Retina (tissue), 1 donor: ENCODE measurements at places on chromosomes 1 and 21.

DNA sequence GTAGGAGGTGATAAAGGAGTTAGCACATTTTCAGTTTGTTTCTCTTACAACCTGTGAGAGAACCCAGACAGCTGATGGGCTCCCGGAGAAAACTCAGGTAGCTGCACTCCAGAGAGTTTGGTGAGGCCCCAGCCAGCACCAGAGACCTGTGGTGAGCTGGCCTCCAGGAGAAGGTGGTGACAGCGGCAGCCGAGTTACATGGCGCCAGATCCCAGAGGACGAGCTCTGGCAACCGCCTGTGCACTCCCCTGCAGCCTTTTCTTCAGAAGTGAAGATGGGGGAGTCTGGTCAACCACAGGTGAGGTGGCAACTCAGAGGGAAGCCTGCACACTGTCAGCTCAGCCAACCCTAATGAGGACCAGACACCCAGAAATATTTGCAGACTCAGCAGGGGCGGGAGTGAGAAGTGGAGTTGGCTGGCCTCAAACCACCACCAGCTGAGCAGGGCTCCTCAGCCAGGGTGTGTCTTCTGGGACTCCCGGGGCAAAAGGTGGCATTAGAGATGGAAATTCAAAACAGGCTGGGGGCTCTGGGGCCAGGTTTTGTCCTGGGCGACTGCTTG, 209.7 kb downstream of the SETD4 start:
- DNase-seq, result no peak

GRCh38 chr1:86776108-86776507, 71.7 kb downstream of the SH3GLB1 start:
- DNase-seq, result no peak

GRCh38 chr1:19840228-19840627, 25.1 kb upstream of the RNF186 start:
- no peak for DNase-seq

DNA sequence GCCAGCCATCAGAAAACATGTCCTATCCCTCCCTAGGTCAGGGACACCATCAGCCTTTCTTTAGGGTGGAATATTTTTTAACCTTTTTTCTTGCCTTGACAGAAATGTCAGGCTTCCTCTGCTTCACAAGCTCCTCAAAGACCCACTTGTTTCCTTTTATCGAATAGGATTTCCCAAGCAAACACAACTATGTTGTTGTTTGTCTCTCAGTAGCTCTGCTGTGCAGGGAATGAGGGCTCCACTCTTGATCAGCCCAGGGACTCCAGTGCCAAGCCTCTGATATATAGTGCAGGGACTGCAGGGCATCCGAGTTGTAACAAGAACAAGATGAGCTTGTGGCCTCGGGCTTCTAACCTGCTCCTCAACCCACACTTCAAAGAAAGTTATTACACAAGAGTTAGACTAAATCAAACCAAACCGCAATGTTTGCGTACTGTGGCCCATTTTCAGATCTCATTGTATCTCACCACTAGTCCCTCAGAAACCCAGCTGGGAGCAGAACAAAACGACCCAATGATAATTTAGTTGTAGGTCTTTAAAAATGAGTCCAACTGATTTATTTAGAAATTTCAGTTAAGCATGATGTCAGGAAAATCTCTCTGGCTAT, 108.1 kb downstream of the ATG4C start:
- DNase-seq, result no peak

GRCh38 chr1:228077565-228078330, 4.8 kb upstream of the ARF1 start:
- DNase-seq, result no peak

- no peak for DNase-seq
These were observed 157.7 kb downstream of the PIK3R3 start for GRCh38 chr1:45974541-45975269.

- no peak for DNase-seq
These were observed 39.2 kb upstream of the CR1L start for GRCh38 chr1:207605444-207606361.

DNA sequence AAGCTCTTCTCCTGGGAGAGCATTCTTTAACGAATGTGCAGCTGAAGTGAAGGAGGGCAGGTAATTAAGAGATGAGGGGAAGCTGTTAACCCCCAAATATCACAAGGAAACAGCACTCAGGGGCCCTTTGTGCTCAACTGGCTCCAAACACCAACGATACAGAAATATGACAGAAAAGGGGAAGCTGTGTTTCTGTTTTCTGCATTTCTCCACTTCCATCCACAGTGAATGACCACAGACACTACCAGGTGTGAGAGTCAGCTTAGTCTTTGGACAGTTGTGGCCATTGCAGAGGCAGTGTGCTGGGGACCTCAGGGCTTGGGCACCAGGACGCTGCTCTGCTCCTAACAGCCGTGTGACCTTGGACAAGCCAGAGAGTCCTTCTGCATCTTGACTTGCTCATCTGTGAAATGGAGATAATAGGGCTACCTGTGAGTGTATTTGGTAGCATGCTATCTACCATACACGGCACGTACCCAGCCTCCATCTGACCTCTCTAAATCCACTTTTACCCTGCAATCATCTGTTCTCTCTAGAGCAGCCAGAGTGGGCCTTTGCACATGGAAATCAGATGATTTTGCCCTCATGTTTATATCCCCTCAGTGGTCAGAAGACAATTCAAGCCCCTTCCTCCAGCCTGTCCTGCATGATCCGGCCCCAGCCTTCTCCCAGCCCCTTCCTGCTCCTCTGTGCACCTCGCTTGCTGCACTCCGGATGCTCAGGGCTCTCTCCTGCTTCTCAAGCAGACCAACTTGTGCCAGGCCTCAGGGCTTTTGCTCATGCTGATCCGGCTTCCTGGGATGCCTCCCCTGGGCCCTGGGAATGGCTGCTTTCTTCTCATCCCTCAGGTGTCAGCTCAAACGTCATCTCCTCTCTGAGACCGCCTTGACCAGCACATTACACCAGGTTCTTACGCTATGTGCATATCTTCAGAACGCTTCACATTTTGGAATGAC, 4.7 kb upstream of the TINAGL1 start:
- no peak for DNase-seq

GRCh38 chr1:197363855-197364254, 95.8 kb downstream of the CRB1 start:
- DNase-seq, result no peak

DNA sequence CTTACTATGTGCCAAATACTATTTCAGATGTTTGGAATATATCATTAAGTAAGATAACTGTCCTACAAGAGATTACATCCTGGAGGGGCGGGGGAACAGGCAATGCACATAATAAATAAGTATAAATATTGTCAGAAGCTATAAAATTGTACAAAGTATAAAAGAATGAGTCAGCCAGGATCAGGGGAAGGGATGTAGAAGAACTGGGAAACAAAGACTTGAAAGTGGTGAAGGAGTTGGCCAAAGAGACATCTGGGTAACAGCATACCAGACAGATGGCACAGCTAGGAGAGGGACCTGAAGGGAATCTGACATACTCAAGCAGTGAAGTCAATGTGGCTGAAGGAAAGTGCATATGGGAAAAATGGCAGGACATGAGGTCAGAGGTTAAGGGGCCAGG, 53.9 kb downstream of the CYYR1 start:
- no peak for DNase-seq

DNA sequence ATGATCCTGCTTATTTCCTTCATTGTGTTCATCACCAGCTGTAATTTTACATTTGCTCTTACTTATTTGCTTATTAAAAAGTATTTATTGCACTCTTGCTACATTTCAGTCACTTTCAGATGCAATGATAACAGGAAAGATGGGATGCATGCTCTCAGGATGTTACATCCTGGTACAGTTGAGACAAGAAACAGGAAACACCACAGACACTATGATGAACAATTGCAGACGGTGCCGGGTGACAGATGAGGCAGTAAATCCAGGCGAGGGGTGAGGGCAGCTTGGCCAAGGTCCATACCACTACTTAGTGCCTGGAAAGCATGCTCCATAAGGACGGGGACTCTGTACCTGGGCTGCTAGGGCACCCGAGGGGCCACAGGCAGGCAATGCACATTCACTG, 156.6 kb upstream of the RAB4A start:
- DNase-seq, result no peak

GRCh38 chr1:230157420-230158390, 90.7 kb downstream of the GALNT2 start:
- DNase-seq, result no peak

DNA sequence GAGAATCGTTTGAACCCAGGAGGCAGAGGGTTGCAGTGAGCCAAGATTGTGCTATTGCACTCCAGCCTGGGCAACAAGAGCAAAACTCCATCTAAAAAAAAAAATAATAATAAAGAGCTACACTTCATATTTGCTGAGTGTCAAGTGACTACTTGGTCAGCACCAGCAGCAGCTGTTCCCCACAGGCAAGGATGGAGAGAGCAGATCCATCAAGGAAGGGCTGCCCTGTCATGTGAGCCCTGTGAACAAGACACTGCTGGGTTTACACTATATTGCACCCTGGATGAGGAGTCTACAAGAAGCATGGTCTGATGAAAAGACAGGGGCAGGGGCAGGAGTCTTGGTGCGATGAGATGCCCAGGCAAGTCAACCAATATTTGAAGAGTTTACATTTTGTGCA, 3.6 kb downstream of the CTNNBIP1 start:
- DNase-seq, result no peak

GRCh38 chr1:164589408-164589807, 30.4 kb downstream of the PBX1 start:
- no peak for DNase-seq
